ENCODE measurements at places on chromosomes 2 and 18.

- no peak for DNase-seq
Measured at GRCh38 chr2:84817239-84817655, 63.6 kb downstream of the TRABD2A start.

- DNase-seq = no peak
Measured at GRCh38 chr2:62379566-62379965, 126.4 kb downstream of the TMEM17 start.

GRCh38 chr18:36017232-36017631 lies 44.8 kb downstream of the RMP24 start:
- DNase-seq = no peak

DNA sequence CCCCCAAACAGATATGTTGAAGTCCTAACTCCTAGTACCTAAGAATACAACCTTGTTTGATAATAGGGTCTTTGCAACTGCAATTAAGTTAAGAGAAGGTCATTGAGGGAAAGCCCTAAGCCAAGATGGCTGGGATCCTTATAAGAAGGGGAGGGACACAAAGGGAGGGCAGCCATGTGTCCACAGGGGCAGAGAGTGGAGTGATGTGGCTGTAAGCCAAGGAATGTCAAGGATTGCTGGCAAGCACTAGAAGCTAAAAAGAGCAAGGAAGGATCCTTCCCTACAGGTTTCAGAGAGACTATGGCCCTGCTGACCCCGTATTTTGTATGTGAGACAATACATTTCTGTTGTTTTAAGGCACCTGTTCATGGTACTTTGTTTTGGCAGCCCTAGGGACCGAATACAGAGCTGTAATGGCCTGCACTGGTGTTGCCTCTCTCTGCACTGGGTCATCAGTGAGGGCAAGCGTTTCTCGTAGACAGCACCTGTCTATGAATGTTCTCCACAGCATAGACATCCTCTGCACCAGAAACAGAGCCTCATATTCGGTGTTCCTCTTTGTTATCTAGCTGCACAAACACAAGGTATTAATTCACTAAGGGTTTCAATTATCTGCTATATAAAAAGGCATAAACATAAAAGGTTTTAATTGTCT lies 75.4 kb upstream of the AQP4 start:
- no peak for DNase-seq

DNA sequence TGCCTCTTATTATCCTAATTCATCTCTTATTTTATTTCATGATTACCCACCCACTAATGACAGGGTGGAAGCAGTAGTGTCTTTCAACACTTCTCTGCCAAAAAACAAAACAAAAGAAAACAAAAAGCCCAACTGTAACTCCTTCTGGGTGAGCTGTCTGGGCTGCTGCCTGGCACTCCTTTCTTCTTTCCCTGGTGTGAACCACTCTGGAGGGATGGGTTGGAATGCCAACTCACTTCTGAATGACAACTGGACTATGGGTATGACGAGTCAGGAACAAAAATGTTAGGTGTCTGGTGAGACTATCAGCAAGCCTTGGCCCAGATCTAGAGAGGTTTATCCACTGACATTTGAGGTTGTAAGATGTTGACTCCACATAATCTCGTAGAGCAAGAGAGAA lies 88.3 kb upstream of the ITGB6 start:
- DNase-seq = no peak

DNA sequence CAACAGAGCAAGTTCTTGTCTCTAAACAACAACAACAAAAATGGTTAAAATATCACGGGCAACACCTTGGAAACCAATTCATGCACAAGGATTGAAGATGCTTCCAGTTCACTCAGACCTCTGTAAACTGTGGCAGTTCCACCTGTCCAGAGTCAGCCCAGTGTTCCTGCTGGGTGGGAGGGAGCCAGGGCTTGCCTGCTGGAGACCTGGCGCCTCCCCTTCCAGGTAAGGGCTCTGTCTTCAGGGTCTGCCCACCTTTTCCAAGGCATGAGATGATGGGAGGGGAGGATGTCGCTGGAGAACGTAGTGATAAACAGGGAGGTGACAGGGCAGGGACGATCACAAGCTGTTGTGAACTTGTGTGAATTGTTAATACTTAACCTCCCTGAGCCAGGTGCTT lies 9.8 kb upstream of the GPC1 start:
- DNase-seq = no peak

All from renal cortex interstitium (tissue), 15 donors.